ENCODE measurements at places on chromosomes 16 and 17. TPM values are rescaled to one million over a fixed set of nuclear protein-coding genes. Genes with fewer than 3 reads are reported as not detected.

The MYOCD gene
- 2.5 TPM for total RNA-seq

GRCh38 chr16:50257876-50258275, 8.5 kb upstream of the ADCY7 start:
- no peak for DNase-seq

DNA sequence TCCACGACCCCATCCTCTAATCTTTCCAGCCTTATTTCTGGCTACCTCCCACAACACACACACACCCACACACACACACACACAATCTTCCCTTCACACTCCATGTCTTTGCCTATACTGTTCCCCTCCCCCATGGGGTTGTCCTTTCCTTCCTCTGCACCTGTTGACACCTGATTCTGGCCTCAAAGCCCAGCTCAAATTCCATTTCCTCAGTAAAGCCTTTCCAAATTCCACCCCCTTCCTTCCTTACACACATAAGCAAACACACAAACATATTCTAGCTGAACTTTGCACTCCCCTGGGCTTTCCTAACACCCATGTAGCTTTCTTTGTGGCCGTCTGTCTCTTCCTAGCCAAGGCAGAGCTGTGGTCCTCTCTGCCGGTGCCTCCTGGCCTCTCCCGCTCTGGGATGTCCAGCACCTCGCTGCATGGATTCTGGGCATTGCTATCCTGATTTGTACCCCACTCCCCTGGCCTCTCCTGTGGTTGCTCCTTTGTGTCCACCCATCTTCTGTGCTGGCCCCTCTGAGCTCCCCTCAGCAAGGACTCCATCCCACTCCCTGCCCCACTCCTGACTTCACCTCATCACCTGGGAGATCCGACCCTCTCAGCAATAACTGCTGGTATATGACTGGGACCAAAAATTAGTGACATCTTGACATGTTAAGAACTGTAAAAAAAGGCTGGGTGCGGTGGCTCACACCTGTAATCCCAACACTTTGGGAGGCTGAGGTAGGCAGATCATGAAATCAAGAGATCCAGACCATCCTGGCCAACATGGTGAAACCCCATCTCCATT, 8.4 kb upstream of the SRCIN1 start:
- no peak for DNase-seq

GRCh38 chr17:4160294-4160859, 17.4 kb downstream of the CYB5D2 start:
- DNase-seq: no peak

The KCNG4 gene
- not detected for total RNA-seq

DNA sequence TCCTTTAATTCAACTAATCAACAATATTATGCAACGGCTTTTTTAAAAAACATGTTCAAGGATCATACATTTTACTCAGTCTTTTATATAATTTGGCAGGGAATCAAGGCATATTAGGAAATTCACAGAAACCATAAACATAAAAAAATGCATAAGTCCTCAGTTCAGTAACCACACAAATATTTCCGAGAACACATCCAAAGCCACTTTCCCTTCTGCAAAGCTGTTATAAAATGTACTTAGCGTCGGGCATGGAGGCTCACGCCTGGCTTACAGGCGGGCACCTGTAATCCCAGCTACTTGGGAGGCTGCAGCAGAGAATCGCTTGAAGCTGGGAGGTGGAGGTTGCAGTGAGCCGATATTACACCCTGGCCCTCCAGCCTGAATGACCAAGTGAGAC, 9.7 kb upstream of the ZC3H7A start:
- no peak for DNase-seq

DNA sequence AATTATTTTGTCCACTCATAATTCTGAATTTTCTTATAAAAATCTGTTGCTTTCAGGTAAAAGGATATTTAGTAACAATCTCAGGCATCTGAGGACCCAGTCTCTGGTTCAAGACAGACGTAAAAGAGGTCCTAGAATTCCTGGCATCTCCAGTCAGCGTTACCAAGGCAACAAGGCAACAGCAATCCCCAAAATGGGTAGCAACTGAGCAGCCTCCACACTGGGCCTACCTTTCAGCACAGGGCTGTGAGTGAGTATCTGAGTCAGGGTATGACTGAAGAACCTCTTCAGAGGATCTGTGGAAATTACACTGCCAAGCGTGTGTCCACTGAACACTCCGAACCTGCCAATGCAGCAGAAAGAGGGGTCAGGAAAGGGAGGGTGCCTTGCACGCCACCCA, 20.8 kb downstream of the FANCA start:
- DNase-seq: no peak

DNA sequence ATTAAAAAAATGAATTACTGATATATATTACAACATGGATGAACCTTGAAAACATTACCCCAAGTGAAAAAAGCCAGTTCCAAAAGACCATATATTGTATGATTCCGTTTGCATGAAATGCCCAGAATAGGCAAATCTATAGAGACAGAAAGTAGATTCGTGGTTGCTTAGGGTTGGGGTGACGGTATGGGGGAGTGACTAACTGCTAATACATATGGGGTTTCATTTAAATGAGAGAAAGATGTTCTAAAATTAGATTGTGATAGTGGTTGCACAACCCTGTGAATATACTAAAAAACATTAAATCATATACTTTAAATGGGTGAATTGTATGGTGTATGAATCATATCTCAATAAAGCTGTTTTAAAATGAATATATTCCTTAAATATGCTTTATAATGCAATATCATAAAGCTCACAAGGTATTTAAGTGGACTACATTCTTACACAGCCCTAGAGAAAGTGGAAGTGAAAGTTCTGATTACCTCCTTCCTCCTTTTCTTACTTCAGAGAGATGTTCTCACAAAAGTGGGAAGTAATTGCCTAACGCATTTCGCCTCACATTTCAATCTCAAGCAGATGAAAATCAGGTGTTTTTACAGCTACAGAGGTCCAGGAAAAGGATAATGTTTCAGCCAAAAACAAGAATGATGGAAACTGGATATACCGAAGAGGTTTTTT, 142.7 kb upstream of the GNAO1 start:
- DNase-seq: no peak

- DNase-seq: no peak
Observed at GRCh38 chr17:1918346-1919162, 88.7 kb downstream of the RPA1 start.

GRCh38 chr17:57662041-57662440, 83.1 kb downstream of the CCDC182 start:
- no peak for DNase-seq

DNA sequence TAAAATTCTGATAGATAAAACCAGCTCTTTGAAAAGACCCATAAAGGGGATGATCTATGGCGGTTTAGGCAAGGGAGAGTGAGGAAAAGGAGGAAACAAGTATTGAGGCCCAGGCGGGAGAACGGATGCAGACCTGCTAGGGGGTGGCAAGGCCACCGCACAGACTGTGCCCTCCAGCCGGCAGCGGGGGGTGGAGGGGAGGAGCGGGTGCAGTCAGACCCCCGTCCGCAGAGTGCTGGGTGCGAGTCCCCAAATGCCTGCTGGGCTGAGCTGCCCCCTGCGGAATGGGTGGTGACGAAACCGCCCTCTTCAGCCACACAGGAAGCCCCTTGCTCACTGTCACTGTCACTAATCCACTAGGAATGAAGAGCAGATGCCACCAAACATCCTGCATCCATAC, 46.0 kb downstream of the LMF1 start:
- DNase-seq: no peak

GRCh38 chr17:18258356-18259038, at the start of gene FLII:
FLII (minus strand) TSS chr17:18258738; CDS start chr17:18258690, 48 bp downstream.
- peak; percentile 61 for DNase-seq

The TEKT1 gene
- not detected for total RNA-seq

DNA sequence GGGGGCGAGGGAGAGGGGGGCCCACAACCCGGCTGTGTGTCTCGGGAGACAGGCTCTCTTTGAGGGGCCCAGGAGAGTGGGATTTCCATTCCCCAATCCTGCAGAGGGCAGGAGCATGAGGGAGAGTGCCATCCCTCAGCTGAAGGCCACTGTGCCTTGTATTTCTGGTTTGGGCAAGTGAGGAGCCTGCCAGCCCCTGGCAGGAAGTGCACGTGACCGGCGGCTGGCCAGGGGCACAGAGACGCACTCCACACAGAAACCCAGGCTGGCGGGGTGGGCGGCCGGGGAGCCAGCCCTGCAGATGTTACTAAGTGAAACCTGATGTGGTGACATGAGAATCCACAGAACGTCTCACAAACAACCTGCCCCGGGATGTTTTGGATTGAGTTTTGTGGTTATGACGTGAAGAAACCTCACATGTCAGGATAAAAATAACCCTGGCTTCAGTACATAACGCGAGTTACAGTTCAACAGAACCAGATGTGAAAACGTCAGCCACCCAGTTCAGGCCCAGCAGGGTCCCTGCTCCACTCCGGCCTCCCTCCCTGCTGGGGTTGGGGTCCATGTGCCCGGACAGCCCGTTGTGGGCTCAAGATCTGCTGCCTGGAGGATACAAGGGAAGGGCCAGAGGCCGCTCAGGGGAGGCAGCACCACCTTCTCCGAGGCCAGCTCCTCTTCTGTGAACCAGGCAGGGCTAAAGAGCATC, 51.7 kb upstream of the MTSS2 start:
- peak; percentile 14 for DNase-seq
